ENCODE measurements at places on chromosomes 5 and 9. TPM values are rescaled to one million over a fixed set of nuclear protein-coding genes. Genes with fewer than 3 reads are reported as not detected.

- no peak overlapping the region for H3K27ac ChIP-seq
- DNase-seq = no peak
- no peak overlapping the region for H3K4me3 ChIP-seq
- no peaks in the 10 kb centered on the region for H3K36me3 ChIP-seq
- no peaks in the 10 kb centered on the region for H3K27me3 ChIP-seq
Observed at GRCh38 chr5:53008751-53009150, 19.6 kb downstream of the ITGA2 start.

GRCh38 chr9:136342181-136343120 lies 15.1 kb downstream of the GPSM1 start:
- H3K36me3 ChIP-seq = no peaks in the 10 kb centered on the region
- peak overlapping the region; percentile 63 for H3K27ac ChIP-seq
- H3K4me1 ChIP-seq = peaks cover 41% of the 10 kb centered on the region
- no peaks in the 10 kb centered on the region for H3K27me3 ChIP-seq

GRCh38 chr5:124089578-124089977 lies 577.6 kb downstream of the CSNK1G3 start:
- H3K4me3 ChIP-seq = no peak overlapping the region
- no peak overlapping the region for H3K27ac ChIP-seq
- no peak for DNase-seq
- no peaks in the 10 kb centered on the region for H3K4me1 ChIP-seq
- no peaks in the 10 kb centered on the region for H3K27me3 ChIP-seq

GRCh38 chr5:112338681-112339337 lies 80.3 kb downstream of the EPB41L4A start:
- no peaks in the 10 kb centered on the region for H3K4me1 ChIP-seq
- H3K4me3 ChIP-seq = no peak overlapping the region
- no peak overlapping the region for H3K27ac ChIP-seq
- H3K36me3 ChIP-seq = no peaks in the 10 kb centered on the region
- no peaks in the 10 kb centered on the region for H3K27me3 ChIP-seq
- no peak for DNase-seq

DNA sequence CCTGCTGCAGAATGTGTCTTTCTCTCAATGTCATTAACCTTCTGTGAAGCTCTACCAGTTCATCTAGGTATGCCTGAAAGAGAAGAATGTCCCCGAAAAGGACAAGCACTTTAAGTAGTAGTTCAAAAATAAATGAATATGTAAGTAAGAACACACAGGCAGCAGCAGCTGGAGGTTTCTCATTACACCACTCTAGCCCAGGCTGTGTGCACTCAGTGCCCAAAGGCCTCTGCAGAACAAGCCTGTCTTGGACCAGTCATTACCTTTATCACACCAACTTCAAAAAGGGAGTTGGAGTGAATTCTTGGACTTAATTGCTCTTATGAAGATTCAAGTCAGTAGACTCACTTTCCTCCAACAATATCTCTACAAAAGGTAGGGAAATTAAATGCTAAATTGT lies 268.8 kb downstream of the MLLT3 start:
- H3K27me3 ChIP-seq = no peaks in the 10 kb centered on the region
- DNase-seq = no peak
- no peak overlapping the region for H3K27ac ChIP-seq
- peaks cover 24% of the 10 kb centered on the region for H3K36me3 ChIP-seq

DNA sequence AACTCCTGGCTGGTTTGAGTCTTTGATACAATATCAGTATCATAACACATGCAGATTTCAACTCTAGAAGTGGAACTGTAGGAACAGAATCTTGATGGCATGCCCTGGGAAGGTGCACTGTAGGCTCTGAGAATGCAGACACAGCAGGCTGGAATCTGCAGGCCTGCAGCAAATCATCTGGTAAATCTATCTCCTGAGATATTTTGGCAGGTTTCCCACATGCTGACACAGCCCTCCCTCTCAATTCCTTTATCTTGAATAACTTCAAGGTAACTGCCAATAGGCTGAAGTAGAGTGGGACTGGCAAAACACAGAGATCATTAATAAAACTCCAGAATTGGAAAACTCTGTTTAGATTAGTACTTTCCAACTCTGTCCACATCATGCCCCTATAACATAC lies 177.8 kb upstream of the PCSK5 start:
- no peak for DNase-seq
- no peaks in the 10 kb centered on the region for H3K27me3 ChIP-seq

DNA sequence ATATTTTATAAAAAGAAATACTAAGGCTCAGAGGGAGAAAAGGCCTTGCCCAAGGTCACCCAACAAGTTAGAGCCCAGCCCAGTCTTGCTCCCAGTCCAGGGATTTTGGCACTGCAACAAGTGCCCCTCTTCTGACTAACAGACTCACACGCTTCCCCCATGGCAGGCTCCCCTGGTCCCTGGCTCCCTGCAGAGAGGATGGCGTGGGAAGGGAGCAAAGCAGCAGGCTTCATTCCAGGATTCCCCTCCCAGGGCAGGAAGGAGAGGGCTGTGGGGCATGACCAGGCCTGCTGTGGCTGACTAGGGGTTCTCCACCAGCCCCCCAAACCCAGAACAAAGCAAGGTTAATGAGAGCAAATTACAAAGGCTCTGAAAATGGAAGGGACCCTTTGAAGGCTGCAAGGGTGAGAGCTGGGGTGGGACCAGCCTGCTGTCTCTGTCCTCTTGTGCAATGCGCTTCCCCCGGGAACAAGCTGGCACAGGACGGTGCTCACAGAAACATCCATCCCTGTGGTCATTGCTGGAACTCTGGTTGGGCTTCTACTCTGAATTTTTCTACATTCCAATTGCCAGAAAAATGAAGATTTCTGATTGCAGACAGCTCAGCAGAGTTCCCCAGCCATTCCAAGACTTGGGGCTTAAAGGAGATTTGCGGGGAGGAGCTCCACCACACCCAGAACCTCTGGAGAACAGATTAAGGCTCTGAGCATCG lies 37.1 kb upstream of the FAT2 start:
- no peaks in the 10 kb centered on the region for H3K36me3 ChIP-seq
- no peak overlapping the region for H3K4me3 ChIP-seq
- no peak overlapping the region for H3K27ac ChIP-seq
- no peaks in the 10 kb centered on the region for H3K4me1 ChIP-seq
- no peak for DNase-seq
- H3K27me3 ChIP-seq = no peaks in the 10 kb centered on the region

GRCh38 chr5:138653502-138653901 lies 78.3 kb upstream of the HSPA9 start:
- peaks cover 14% of the 10 kb centered on the region for H3K4me1 ChIP-seq
- no peak for DNase-seq
- H3K27me3 ChIP-seq = peaks cover 7% of the 10 kb centered on the region
- no peaks in the 10 kb centered on the region for H3K36me3 ChIP-seq
- H3K4me3 ChIP-seq = no peak overlapping the region

DNA sequence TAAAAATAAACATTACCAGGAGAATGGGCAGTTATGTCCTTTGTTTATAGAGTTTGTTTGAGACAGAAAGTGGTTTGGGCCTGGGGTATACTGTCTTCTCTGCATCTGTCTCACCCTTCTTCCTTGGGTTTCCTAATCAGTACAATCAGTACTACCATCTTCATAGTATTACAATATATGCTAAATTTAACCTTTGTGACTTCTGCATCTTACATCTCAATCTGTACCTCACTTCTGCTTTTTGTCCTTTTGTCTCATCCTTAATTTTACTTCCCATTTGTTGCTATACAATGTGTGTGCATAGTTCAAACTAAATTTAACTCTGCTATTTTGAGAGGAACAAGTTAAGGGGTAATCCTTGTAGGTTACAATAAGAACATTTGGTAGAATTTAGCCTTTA lies 19.6 kb downstream of the FBXO38 start:
- no peak overlapping the region for H3K27ac ChIP-seq
- DNase-seq = no peak
- peaks cover 100% of the 10 kb centered on the region for H3K36me3 ChIP-seq
- H3K4me3 ChIP-seq = no peak overlapping the region
- peaks cover 58% of the 10 kb centered on the region for H3K4me1 ChIP-seq

- no peaks in the 10 kb centered on the region for H3K36me3 ChIP-seq
- no peaks in the 10 kb centered on the region for H3K27me3 ChIP-seq
- H3K4me3 ChIP-seq = no peak overlapping the region
- H3K4me1 ChIP-seq = no peaks in the 10 kb centered on the region
- no peak overlapping the region for H3K27ac ChIP-seq
- DNase-seq = no peak
Observed at GRCh38 chr5:157903117-157903450, 44.1 kb upstream of the CLINT1 start.

DNA sequence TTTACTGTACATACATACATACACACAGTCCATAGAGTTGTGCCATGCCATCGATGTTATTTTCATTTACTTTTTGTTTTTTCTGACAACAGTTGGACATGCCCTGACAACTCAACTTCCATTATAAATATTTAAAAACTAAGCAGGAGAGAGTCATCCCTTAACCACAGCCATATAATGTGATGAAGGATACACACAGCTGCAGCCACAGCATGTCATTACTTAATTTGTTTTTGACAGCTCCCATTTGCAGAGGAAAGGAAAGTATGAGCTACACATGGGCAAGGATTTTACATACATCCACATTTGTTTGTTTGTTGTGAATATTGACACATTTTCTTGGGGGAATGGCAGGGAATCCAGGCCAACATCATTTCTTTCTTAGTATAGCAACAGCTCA lies 91.5 kb upstream of the TUT7 start:
- no peaks in the 10 kb centered on the region for H3K4me1 ChIP-seq
- DNase-seq = no peak
- H3K27ac ChIP-seq = no peak overlapping the region

DNA sequence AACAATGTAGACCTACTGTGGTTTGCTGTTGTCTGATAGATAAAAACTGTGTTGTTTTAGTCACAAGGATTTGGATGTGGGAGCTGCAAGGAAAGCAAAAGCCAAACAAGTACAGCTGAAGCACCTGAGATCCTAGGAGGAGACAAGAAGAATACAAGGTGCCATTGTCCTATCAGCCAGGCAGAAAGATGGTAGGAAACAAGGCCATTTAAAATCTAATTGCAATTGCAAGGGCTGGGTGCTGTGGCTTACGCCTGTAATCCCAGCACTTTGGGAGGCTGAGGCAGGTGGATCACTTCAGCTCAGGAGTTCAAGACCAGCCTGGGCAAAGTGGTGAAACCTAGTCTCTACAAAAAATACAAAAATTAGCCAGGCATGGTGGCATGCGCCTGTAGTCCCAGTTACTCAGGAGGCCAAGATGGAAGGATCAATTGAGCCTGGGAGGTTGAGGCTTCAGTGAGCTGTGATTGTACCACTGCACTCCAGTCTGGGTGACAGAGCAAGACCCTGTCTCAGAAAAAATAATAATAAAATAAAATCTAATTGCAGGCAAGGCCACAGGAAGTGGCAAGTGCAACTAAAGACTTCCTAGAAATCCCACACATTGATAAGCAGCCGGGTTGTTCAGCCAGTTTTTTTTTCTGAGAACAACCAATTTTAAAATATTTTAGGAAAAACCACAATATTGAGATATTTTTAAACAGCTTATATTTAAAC lies 22.6 kb downstream of the DOCK8 start:
- H3K27me3 ChIP-seq = no peaks in the 10 kb centered on the region
- no peak overlapping the region for H3K4me3 ChIP-seq
- H3K27ac ChIP-seq = no peak overlapping the region
- no peaks in the 10 kb centered on the region for H3K36me3 ChIP-seq

DNA sequence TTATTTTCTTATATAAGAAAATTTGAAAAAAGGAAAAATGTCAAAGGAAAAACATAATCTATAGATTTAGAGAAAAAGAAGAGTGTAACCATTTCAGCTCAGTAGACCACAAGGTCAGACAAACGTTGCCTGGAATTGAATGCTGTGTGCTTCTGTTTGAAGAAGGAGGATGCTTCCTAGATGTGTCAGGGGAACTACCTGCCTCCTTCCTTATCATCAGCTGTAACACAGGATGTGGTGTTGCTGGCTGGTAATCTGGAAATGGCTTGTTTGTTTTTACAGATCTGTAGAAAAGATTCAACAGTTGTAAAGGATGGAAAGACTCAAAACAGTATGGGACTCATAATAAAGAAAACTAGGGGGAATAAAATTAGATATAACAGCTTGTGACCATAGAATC lies 160.7 kb upstream of the MEF2C start:
- H3K27ac ChIP-seq = no peak overlapping the region
- no peaks in the 10 kb centered on the region for H3K27me3 ChIP-seq
- H3K36me3 ChIP-seq = no peaks in the 10 kb centered on the region
- no peaks in the 10 kb centered on the region for H3K4me1 ChIP-seq

- peaks cover 8% of the 10 kb centered on the region for H3K4me1 ChIP-seq
- no peaks in the 10 kb centered on the region for H3K36me3 ChIP-seq
- H3K27ac ChIP-seq = no peak overlapping the region
- H3K27me3 ChIP-seq = no peaks in the 10 kb centered on the region
- no peak overlapping the region for H3K4me3 ChIP-seq
- no peak for DNase-seq
Observed at GRCh38 chr5:116518423-116518822, 56.2 kb downstream of the SEMA6A start.

GRCh38 chr9:94166976-94167346 lies 82.7 kb downstream of the PTPDC1 start:
- H3K27me3 ChIP-seq = no peaks in the 10 kb centered on the region
- peak overlapping the region; percentile 100 for H3K27ac ChIP-seq
- H3K4me3 ChIP-seq = peak overlapping the region; percentile 95
- DNase-seq = no peak
- no peaks in the 10 kb centered on the region for H3K36me3 ChIP-seq

- no peaks in the 10 kb centered on the region for H3K27me3 ChIP-seq
- H3K4me1 ChIP-seq = peaks cover 67% of the 10 kb centered on the region
- H3K4me3 ChIP-seq = no peak overlapping the region
- peaks cover 31% of the 10 kb centered on the region for H3K36me3 ChIP-seq
- H3K27ac ChIP-seq = no peak overlapping the region
- DNase-seq = no peak
Observed at GRCh38 chr9:34653151-34654072, 1.4 kb downstream of the IL11RA start.

SMIM33 gene
- total RNA-seq = not detected

PCDHB3 gene
- total RNA-seq = 0.95 TPM

PLPP1 gene
- 40.0 TPM for total RNA-seq
